ENCODE measurements at places on chromosomes 6 and 20.

DNA sequence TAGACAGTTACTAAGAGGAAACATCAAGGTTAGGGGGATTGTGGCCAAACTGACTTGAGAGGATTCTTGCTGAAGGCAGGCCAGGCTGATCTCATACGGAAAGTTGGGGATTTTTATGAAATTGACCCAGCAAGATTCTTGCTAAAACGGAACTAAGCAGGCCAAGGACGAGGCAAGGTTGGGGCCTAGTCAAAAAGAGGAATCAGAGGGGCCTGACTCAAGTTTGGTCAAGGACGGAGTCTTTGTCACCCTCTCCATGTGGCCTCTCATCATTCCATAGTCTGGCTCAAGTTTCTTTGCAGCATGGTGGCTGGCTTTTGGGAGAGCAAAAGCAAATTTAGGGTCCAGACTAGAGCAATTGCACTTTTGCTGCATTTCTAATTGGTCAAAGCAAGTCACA is 7.9 kb upstream of the HECA start:
- no peak for DNase-seq

DNA sequence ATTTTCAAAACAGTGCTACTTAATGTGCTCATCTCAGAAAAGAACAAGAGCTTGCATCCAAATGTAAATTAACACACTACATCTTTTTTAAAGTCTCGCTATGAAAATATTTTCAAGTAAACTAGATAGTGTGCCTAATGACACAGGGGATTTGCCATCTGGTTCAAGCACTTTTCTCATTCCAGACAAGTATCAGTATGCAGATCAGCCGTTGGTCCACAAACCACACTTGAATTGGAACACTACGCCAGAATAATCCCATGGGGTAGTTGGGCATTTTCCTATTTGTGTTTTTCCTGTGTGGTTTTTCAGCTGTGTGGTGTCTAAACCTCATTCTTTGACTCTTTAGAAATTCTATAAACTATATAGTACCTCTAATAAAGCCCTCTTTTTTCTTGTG is 256.2 kb downstream of the EPHA7 start:
- DNase-seq: no peak

- DNase-seq: no peak
Measured at GRCh38 chr20:62580052-62580451, 62.3 kb upstream of the SLCO4A1 start.

- no peak for DNase-seq
Measured at GRCh38 chr6:143612186-143612585, 65.6 kb upstream of the PHACTR2 start.

GRCh38 chr6:44115866-44116265 is 11.4 kb downstream of the MRPL14 start:
- peak; percentile 41 for DNase-seq

DNA sequence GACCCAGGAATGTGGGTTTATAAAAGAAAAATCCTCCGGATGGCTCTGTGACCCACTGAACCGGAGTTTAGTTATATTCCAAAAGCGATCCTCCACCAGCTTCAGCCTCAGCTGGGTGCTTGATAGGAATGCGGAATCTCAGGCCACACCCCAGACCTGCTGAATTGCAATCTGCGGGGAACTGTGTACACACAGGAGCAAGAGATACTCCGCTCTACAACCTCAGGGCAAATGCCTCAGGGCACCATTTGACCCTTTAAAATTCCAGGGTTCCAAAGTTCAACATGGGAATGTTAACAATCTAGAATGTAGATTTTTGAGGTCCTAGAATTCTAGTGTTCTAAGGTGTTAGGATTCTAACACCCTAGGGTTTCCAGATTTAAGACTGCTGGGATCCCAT is 10.8 kb downstream of the BPIFA2 start:
- no peak for DNase-seq

GRCh38 chr6:111804627-111805235 is 68.5 kb downstream of the FYN start:
- DNase-seq: no peak

GRCh38 chr6:105484238-105485161 is 81.6 kb upstream of the PREP start:
- DNase-seq: peak; percentile 35

DNA sequence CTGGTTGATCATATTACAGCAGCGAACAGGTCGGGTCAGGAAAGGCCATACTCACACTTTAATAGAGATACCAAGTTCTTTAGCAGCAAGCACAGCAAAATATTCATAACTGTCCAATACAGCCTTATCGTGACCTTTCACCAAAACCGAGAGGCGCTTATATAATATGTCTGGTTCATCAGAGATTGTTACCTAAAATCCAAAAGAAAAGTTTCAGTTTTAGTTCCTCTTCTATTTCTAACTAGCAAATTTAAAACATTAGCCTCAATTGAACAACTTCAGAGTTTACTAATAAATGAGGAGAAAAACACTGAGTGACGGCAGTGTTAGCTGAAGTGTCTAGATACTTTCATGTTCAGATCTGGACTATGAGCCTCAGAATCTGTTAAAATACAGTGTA is 5.9 kb downstream of the MRPS10 start:
- DNase-seq: no peak

- no peak for DNase-seq
Measured at GRCh38 chr6:36514554-36515456, 32.5 kb downstream of the STK38 start.

DNA sequence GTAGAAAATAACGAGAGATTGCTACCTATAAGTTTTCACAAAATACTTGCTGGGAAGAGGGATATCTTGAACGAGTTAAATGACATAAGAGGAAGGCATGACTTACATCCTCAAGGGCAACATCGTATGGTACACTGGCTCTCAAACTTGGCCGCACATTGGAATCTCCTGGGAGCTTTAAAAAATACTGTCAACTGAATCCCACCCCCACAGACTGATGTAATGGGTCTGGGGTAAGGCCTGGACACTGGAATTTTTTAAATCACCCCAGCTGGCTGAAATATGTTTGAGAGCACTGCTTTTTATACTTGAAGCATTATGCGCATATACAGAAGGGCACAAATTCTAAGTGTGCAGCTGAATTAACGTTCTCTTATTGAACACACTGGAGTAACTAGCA is 8.0 kb upstream of the TSHZ2 start:
- no peak for DNase-seq

DNA sequence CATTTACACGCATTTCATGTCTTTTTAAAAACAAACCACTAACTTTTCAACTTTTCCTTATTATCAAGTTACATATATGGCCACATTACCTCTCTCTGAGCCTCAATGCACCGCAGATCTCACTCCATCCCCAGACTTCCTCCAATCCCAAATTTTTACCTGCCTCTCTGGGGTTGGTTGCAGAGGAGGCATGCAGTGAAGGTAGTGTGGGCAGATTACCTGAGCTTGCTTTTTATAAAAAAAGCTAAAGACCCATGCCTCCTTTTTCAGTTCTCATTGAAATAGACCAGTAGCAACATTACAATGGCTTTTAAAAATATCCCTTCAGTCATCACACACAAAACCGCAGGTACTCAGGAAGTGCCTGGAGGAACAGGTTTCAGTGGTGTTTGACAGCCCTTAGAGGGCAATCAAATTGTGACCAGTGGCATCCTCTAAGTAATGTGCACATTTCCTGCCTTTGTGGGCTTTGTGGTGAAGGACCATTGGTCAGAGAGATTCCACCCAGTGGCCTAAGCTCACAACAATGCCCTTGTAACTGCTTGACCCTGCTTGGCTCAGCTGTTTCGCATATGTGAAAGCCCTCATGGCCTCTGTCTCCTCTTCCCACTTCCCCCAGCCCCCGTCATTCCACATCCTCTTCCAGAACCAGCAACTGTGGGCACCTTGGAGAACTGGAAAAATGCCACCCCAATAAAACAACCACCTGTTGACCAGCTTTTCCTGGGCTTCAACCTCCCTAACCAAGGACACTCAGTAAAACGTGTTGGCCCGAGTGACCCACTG is 30.2 kb upstream of the IL17A start:
- no peak for DNase-seq

GRCh38 chr6:166697113-166697512 is 70.1 kb upstream of the RPS6KA2 start:
- no peak for DNase-seq

- DNase-seq: peak; percentile 57
Measured at GRCh38 chr6:15441215-15441868, 195.5 kb downstream of the JARID2 start.

DNA sequence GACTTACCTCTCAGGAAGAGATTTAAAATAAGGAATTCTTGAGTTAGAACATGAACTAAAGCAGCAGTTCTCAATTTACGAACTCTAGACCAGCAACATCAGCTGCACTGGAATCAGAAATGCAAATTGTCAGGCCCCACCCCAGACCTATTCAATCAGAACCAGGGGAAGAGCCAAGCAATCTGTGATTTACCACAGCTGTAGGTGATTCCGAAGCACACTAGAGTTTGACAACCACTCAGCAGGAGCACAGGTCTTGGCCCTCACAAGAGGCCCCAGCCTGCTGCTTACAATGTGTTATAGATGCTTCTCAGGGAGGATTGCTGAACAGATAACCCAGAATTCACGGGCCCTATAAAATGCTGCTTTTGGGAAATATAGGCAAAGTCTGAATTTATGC is 279.2 kb downstream of the PTPRK start:
- no peak for DNase-seq

GRCh38 chr20:13085275-13085674 is 76.5 kb downstream of the SPTLC3 start:
- no peak for DNase-seq

GRCh38 chr20:61253264-61253639 is 1.2 kb downstream of the CDH4 start:
- DNase-seq: peak; percentile 40

DNA sequence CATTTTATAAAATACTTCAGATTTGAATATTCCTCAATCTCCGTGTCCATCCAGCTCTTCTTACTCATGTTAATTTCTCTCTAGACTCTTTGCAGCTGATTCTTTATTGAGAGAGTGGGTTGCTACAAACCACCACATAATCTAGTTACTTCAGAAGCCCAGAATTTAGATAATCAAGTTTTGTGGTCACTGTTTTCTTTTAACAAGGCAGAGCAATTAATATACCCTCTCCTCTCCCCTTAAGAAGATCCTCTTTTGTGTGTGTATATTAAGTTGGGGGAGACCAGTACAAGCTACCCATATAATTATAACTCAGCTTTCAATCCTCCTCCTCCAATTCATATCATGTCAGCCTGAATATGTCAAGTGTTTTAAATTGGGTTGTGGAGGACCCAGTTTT is 95.1 kb downstream of the IRAK1BP1 start:
- no peak for DNase-seq

- DNase-seq: no peak
Measured at GRCh38 chr6:144285798-144286502, 815 bp downstream of the UTRN start.

DNA sequence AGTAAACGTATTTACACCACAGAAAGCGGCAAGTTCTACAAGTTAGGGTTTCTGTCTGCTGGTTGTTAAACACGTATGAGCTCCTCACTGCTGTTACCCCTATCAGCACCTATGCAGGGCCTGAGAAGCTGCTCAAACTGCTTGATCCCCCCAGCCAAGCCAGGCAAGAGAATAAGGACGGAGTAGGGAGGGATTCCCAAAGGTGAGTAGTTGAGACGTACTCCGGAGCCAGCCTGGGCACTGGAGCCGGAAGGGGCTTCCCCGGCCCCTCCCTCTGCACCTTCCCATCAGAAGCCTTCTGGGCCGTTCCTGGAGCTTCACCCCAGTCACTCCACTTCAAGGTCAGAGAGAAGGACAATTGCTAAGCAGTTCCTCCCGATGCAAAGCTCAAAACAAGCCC is 58.0 kb downstream of the RIPOR3 start:
- DNase-seq: no peak

DNA sequence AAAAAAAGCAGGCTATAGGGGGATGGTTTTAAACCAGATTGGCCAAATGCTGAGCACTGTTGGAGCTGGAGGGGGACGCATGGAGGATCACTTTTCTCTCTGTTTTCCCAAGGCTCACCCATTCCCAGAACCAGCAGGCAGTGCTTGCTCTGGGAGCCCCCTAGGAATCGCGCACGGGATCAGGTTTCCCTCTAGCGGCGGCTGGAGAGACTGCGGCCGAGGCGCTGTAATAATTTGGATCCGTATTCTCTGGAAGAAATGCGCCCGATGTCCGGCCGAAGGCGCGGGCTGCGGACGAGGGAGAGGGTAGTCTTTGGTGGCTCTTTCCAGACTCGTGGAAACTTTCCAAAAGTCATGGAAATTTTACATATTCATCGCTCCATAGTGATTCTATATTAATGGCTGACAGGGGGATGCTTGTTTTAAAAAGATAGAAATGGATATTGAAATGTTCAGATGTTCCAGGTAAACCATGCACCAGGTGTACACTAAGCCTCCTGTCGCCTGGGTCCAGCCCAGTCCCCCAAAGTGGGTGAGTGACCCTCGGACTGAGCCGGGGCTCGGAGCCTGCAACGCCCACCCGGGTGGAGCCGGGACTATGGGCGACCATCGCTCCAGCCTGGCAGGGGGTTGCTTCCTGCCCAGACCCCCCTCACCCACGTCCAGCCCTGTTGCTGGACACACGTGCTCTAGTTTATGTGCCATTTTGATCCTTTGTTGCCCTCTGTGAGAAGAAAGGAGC is 78.7 kb upstream of the PHACTR3 start:
- no peak for DNase-seq

DNA sequence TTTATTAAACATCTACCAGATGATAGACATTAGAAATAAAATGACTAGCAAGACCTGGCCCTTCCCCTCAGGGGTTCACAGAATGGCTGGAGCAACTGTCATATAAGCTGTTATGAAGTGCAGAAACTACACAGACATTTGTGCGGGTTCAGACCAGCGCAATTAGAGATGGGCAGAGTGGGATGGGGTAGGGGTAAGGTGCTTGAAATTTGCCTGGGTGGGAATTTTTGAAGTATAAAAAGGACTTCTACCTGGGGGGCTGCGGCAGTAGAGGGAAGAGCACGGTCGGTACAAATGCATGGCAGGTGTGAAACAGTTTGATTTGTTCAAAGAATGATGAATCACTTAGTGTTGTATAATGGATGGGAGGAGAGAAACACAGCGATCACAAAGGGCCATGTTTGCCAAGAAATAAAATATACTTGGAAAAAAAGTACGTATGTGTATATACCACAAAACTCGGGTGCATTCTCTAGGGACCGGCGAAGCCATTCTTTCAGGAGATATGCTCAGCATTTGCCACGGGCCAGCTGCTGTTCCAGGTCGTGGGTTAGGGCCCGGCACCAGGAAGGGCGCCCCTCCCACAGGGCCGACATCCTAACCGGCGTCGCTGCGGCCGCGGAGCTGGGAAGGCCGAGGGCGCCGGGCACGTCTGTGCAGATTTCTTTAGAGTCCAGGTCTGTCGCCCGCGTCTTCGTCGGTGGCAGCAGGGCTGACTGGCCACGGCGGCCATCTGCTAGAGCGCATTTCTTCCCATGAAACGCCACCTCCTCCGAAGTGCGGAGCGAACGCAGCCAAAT is 809 bp upstream of the NOL7 start:
- no peak for DNase-seq

- no peak for DNase-seq
Measured at GRCh38 chr6:147689398-147689797, 180.9 kb downstream of the SAMD5 start.

DNA sequence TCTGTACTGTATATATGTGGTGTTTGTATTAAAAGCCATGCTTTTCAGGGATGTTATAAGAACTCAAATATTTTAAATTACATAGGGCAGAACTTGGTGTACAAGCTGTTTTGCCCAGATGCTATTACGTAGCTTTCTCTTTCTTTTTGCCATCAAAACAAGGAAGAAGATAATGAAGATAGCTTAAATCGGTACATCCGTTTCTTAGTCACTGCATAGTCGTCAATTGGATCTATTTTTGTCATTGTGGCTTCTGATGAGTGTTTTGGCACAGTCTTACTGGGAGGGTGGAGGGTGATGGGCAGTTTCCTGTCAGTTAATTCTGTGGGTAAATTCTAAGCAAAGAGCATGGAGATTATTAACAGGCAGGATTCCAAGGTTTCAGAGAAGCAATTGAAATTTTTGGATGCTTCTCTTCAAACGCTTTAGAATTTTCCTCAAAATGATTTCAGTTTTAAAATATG is 649.1 kb upstream of the GJE1 start:
- peak; percentile 87 for DNase-seq

Measured in Jurkat, Clone E6-1 (cell line).